ENCODE measurements at places on chromosomes 7 and 10.

GRCh38 chr7:52940481-52940880 is 95.0 kb upstream of the POM121L12 start:
- DNase-seq, result no peak

DNA sequence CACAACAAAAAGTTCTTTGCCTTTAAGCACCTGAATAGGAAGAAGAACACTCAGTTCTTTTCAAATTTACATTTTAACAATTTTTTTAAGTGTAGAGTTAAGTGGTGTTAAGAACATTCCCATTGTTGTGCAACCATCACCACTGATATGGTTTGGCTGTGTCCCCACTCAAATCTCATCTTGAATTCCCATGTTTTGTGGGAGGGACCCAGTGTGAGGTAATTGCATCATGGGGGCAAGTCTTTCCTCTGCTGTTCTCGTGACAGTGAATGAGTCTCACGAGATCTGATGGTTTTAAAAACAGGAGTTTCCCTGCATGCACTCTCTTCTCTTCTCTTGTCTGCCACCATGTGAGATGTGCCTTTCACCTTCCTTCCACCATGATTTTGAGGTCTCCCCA is 155.7 kb downstream of the PLXNA4 start:
- DNase-seq, result no peak

DNA sequence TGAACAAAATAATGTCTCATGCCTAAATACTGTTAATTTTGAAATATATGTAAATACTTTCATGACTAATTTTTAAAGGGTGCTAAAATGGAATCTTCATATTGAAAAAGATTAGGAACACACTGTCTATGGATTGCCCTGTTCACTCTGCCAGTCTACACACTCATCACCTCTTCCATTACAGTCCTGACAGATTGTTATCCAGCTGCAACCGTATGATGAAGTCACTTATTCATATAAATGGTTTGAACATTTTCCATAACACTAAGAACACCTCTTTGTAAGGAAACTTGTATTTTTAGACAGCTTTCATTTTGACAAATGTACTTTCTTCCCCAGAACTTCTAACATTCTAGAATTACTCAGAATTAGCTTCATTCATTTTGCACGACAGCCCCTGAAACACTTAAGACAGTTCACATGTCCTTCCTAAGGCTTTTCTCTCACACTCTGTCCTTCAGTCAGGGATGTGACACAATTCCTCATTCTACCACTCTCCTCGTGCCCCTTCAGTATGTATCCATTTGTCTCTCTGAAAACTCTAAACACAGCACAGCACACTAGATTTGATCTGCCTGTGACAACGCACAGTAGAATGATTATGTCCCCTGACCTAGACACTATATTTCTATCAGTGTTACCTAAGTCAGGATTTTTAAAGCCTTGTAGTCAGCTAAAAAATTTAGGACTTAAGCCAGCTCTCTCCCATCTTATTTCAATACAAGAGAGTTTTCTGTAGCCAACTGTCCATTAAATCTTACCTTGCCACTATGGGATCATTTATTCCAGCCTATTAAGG is 71.9 kb downstream of the ORC5 start:
- no peak for DNase-seq

GRCh38 chr7:29239638-29240037 is 45.1 kb downstream of the CHN2 start:
- no peak for DNase-seq

DNA sequence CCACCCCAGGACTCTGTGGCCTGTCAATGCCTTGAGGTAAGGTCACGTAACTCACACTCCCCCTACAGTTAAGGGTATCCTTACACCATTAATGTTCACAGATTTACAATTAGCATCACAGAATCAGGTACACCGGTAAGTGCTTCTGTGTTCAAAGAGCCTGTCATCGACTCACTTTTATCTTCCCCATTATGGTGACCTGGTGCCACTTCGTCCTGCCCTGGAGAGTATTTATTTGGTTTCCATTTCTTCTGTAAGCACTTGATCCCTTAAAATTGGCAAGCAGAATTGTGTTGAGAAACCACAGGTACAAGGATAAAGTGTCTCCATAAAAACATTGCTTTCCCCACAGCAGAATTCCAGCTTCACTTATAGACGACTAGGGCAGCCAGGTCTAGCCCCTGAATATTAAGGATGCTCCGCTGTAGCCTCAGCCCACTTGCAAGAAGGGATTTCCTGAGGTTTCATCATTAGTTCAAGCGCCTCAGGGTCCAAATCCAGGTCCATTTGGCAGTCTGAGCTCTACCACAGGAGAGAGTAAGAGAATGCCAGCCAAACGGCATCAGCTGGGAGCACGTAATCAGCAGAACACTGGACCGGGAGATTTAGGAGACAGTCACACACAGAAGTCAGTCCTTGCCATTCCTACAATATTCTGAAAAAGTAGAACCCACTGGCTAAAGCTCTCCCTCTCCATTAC is 10.1 kb downstream of the ATXN7L1 start:
- DNase-seq, result no peak

DNA sequence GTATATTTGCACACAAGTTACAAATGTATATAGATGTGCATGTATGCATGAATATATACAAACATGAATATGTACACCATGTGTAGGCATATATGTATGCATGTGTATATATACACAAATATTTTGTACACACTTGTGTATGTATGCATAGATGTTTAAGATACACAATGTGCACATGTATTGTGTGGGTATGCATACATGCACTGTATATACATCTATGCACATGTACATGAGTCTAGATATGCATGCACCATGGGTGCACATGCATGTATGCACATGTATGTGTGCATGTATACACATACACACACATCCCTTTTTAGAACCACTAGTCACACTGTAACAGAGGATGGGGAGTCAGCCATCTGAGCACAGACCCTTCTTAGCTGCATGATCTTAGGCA is 249.4 kb downstream of the COBL start:
- DNase-seq, result no peak
